ENCODE measurements at places on chromosomes 3 and 15. TPM values are rescaled to one million over a fixed set of nuclear protein-coding genes. Genes with fewer than 3 reads are reported as not detected.

The GPR171 gene
- total RNA-seq = not detected

The WNT5A gene
- 0.66 TPM for total RNA-seq

The PLA2G4F gene
- not detected for total RNA-seq

The ANKRD34C gene
- not detected for total RNA-seq

The NR2E3 gene
- not detected for total RNA-seq

The CHRM5 gene
- total RNA-seq = not detected

The CLDN16 gene
- 0.34 TPM for total RNA-seq

The TF gene
- total RNA-seq = 0.60 TPM

The GOLGA6B gene
- not detected for total RNA-seq

The UACA gene
- 33.8 TPM for total RNA-seq

The PLA2G4B gene
- 2.2 TPM for total RNA-seq

The GPR15 gene
- total RNA-seq = not detected

The GOLGA6A gene
- not detected for total RNA-seq

The SLC7A14 gene
- not detected for total RNA-seq

The EXD1 gene
- not detected for total RNA-seq
